Hematopoietic multipotent progenitor cell treated with erythropoietin and hydrocortisone succinate and interleukin-3 and kit ligand, for 8 days (in vitro differentiated cells): ENCODE measurements at places on chromosomes 3 and 15.

GRCh38 chr3:167739190-167739810, 3.8 kb downstream of the SERPINI1 start:
- peak; percentile 56 for DNase-seq

GRCh38 chr15:78103406-78104118, 11.2 kb downstream of the SH2D7 start:
- no peak for DNase-seq

GRCh38 chr3:28745916-28746617, 397.4 kb upstream of the AZI2 start:
- no peak for DNase-seq

DNA sequence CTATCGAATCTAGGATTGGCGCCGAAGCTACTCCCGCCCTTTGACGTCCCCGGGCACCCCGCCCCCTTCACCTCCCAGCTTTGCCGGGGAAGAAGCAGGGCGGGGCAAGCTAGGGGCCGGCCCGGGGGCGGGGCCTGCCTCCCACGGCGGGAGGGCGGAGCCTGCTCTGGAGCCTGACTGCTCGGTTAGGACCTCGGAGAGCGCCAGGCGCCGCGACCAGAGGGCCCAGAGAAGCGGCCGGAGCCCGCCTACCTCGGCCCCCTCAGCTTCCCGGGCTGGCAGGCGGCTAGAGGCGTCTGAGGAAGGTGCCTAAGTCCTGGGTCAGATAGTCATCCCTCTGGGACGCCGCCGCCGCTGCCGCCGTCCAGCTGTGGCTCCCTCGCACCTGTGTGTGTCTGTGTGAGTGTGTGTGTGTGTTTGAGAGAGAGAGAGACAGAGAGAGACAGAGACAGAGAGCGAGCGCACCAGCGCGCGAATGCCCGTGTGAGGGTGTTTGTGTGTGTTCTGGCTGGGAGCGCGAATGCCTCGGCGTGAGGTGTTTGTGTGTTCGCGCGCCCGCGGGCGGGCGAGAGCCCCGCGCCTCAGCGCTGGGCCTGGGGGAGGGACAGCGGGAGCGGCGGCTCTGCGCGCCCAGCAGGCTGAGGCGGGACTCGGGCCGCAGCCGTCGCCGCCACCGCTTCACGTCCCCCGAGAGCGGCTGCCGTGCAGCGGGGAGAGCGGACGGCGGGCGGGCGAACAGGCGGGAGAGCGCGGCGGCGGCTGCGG, at the start of gene STXBP5L:
Gene STXBP5L (plus strand): TSS at position 176 of the 765 bp plus-strand sequence. CDS start 1,374 bp downstream, outside the sequence.
- DNase-seq, result peak; percentile 77

DNA sequence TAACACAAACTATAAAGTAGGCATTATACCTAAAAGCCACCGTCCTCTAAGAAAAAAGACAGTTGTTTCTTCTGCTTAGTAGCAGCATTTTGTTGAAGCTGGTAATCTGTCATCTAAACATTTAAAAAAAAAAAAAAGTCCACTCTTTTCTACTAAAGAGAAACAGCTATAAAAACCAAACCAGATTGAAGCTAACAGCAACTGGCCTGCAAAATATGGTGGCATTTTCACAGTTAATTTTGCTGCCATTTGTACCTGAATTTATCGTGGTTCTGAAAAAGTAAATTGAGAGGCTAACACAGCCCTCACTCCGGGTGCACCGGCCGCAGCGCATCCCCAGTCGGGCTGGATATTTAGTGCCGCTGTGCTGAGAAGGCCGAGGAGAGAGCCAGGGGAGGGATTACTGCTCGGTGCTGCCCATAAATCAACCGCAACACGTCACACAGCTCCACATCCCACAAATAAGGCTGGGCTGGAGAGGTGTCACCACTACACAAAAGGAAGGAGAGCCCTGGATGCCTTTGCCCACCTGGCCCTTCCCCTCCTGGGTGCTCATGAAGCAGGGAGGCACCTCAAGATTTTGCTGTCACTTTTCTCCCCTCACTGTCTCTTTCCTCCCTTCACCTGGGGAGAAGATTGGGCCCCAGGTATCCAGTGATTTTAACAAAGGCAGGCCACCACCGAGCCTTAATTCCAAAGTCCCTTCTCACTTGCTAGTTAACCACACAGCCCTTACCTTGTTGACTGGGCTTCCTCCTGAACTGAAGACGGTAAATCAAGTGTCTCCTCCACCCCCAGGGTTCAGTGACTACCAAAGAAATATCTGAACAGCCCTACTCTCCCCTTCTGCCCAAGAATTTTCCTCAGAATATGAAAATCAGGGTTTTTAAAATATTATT, 44.4 kb downstream of the MECOM start:
- no peak for DNase-seq

DNA sequence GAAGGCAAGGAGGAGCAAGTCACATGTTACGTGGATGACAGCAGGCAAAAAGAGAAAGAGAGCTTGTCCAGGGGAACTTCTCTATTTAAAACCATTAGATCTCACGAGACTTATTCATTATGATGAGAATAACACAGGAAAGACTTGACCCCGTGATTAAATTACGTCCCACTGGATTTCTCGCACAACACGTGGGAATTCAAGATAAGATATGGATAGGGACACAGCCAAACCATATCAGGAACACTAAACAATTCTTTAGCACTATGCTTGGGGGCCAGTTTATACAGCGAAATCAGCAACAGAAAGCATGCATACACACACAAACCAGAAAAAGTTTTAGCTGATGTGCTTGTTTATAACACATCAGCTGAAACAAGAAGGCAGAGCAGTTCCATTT, 704.2 kb downstream of the OTOL1 start:
- no peak for DNase-seq

DNA sequence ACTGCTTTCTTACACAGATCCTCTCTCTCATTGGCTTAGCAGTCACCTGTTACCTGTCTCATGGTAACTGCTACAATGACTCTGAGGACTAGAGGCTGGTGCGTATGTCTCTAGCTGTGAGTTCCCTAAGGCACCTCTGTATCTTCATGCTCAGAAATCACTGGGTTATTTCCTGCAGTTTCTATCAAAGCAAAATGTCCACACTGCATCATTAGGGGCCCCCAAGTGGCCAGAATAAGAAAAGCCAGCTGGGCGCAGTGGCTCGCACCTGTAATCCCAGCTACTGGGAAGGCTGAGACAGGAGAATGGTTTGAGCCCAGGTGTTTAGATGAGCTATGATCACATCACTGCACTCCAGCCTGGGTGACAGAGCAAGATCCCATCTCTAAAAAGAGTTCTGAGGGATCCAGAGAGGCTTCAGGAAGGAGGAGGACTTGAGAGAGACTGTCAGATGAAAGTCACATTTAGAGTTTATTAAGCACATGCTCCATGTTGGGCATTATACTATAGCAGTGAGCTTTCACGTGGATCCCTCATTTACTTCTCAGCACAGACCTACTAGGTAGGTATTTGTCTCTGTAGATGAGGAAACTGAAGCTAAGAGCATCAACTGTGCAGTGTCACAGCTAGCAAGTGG, 2.3 kb upstream of the VPS18 start:
- peak; percentile 59 for DNase-seq

DNA sequence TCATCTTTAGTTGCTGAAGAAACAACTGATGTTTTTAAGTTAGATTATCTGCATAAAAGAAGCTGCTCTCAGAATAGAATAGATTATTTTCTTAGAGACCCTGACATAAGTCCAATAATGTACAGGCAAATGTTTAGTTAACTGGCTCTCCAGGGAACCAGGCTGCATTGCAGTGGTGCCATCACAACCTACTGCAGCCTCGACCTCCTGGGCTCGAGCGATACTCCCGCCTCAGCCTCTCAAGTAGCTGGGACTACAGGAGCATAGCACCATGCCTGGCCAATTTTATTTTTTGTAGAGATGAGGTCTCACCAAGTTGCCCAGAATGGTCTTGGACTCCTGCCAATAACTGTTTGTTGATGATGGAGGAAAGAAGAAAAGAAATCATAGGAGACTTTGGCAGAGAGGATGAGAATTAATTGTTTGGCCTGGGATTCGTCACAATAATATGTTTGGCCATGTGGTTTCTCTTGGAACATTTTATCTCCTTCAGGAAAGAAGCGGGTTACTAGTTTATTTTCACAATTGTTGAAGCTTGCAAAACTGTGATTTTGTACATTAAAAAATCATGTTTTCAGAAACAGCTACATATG, 429.2 kb downstream of the CADM2 start:
- no peak for DNase-seq

- no peak for DNase-seq
Measured at GRCh38 chr3:140842984-140843649, 98.5 kb upstream of the SLC25A36 start.

GRCh38 chr3:129018751-129019150, 17.6 kb downstream of the EFCC1 start:
- no peak for DNase-seq

DNA sequence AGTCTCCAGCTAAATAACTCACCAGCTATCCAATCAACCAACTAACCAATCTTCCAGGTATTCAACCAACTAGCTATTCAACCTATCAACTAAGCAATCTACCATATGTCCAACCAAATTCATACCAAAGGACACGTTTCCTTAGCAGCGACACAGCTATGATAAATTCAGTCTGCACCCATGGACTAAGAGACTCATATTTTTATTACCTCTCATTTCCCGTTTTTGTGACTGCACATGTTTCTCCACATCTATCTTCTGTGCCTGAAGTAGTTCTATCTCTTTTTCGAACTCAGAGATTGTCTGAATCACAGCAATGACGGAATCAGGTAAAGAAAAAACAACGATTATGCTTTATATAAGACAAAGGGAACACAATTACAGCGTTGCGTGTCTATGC, 34.0 kb upstream of the GNB5 start:
- no peak for DNase-seq

DNA sequence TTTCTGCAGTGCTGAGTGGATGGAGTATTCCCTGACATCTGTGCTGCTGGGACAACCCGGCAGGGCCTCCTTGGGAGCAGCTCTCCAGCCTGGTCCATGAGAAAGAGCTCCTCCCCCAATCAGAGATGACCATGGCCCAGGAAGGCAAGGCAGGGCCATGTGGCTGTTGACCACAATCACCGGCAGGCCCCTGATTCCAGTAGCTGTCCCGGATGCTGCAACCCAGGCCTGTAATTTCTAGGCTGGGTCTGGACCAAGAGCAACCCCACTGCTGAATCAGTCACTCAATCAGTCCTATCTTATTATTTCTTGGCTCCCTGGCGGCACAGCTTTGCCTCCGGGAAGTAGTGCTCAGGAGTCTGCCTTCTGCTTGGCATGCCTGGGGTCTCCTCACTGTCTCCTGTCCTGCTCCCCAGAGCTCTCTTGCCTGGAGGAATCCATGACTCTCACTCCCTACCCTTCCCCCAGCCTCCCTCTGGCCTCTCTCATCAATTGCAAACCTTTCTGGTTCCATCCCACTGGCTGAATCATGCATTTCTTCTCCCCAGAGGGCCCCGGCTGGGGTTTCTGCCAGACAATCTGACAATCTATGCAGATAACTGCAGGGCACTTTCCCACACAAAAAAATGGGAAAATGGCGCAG, 32.6 kb upstream of the ITGA11 start:
- no peak for DNase-seq

DNA sequence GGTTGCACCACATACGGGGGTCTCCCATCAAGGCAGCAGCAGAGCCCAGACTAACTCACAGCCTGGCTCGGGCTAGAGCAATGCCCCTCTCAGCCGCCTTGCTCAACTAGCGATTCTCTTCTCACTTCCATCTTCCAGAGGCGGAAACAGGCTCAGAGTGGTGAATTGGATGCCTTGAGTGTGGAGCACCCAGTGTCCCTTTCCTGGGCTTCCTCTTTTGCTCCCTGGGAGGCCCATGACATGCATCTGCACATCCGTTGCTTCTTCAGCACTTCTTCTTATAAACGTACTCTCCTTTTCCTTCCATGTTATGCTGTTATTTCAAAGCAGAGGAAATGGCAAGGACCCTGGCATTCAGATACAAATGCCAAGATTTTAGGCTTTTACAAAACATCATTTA, 2.1 kb upstream of the IQSEC1 start:
- no peak for DNase-seq

DNA sequence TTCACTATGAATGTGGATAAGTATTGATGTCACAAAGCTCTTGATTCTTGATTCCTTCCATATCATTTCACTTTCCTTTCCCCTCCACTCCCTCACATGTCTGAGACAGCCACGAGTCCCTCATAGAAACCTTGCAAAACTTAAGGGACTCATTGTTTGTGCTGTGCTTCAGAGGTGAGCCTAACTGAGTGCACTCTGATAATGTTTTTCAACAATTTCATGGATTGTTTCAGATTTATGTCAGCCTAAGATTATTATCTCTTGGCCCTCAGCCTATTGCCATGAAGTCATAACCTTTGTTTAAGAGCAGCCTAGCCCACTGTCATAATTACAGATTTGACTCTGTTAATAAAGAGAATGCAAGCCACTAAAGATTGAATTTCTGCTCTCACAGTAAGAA, 363.6 kb downstream of the MECOM start:
- no peak for DNase-seq

- no peak for DNase-seq
Measured at GRCh38 chr15:75225951-75226732, 24.5 kb downstream of the C15orf39 start.

DNA sequence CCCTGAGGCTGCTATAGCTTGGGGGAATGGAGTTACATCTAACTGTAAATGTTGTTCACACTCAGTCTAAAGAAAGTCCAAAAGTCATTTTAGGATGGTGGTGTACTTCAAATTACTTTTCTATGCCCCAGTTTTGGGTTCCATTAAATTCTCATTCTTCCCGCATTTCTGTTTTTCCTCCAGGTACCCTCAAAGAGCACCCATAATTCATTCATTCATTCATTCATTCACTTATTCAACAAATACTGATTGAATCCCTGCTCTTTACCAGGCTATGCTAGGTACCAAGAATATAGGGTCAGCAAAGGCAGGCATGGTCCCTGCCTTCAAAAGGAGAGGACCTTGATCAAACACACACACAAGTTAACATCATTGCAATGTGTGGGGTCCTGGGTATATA, 76.1 kb downstream of the CCNL1 start:
- no peak for DNase-seq

DNA sequence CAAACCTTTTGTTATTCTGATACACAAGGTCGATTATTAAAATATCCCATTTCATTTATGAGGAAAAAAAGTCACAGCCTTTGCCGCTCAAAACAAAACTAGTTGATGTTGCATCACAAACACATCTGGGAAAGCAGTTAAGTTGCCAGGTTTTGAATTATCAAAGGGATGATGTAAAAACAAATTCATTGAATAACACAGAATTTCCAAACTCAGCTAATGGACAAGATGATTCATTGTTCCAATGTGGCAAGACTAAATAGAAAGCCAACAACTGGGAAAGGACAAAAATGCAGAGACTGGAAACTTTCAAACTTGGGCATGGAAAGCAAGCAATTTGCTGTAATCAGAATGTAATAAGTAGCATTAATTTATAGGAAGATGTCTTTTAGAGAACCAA, 610.0 kb upstream of the ZNF385D start:
- no peak for DNase-seq

DNA sequence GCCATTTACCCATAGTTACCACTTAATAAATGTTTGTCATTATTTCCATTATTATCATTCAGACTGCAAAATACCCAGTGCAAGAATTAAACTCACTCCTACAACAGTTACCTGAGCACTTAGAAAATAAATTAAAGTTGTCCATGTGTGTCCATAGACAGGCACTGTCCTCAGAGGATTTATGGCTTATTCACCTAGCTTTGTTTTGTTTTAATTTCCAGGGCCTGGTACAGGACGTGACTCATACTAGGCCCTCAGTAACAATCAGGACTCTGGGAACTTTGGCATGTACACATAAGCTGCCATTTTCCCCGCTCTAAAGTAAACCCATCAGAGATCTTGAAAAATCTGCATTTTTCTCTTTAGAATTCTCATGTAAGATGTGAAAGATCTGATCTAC, 458.5 kb upstream of the ARRDC4 start:
- DNase-seq, result no peak
